ENCODE measurements at places on chromosomes 4 and X.

GRCh38 chr4:3302173-3302785 lies 9.5 kb downstream of the RGS12 start:
- DNase-seq, result peak; percentile 64

- no peak for DNase-seq
These were observed 837.4 kb downstream of the TRIML1 start for GRCh38 chr4:188976644-188977115.

DNA sequence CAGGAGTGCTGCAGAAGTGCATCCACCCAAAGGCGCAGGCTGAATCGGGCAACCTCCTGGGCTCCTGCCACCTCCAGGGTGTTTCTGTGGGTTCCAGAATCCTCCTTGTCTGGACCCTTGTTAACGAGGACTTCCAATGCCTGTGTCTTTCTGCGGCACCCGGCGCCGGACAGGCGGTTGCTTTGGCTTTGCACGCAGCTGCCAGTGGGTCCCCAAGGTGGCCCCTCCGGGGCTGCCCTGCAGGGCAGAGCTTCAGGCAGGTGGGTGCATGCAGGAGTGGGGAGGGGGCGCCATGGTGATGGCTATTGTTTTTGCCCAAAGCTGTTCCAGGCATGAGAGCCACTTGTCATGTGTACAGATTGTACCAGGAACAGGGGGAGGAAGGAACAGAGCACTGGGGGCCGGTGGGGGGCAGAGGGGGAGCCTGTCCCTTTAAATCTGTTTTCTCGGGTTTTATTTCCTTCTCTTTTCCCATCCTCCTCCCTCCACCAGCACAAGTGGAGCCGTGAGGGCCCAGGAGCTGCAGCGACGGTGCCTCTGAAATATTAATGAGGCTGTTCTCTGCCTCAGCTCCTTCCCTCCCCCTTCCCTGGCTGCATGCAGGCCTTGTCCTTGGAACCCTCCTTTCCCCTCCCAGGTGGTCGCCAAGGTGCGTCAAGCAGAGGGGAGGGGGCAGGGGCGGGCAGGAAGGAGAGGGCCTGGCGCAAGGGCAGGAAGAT lies 13.1 kb downstream of the ATP2B3 start:
- no peak for DNase-seq

- no peak for DNase-seq
These were observed at the start of gene GIMD1 for GRCh38 chr4:106368678-106369077. TSS of gene GIMD1 (minus strand) at chr4:106368778. CDS start at chr4:106367435, 1,343 bp downstream.

DNA sequence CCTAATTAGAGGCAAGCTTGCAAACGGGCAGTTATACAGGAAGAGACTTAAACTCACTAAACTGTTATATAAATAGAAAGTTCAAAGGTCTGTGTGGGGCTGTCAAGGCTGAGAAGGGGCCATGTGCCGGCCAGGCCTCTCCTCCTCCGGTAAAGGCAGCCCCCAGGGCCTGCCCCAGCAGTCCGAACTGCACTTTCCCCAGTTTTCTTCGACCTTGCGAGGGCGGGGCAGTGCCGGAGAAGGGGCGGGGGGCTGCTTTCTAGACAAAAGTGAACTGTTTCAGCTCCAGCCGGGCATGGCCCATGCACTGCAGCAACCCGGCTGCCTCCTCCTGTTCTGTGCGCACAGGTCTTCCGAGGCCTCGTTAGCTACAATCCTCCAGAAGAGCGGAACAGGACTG lies 4.1 kb downstream of the AFF2 start:
- no peak for DNase-seq

DNA sequence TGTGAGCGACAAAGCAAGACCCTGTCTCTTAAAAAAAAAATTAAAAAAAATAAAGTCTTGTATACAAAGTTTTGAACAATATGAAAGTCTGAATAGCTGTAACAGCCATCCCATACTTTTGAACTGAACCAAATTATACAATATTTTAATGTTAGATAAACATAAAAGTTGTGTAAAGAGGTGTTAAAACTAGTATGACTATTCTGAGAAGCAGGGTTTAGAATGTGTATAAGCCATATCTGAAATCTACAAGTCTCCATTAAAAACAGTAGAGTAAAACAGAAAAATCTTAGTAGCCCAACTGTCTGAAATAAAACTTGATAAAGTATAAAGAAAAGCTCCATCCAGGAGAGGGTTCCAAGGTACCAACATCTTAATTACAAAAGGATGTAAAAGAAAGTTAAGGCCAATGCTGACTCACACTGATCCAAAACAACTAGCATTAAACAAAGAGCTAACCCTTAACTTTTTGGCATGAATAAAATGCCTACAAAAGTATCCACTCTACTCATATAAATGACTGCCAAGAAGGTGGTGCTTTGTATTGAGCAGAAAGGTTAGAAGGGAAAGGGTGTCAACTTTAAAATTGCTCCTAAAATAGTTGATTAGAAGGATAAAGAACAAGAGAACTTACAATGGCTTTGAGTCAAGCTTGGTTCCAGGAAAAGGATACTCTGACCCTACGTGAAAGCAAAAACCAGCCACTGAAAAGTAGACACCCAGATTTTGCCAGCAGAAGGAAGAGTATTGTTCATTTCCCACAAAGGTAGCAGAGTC lies 18.5 kb downstream of the CNOT6L start:
- no peak for DNase-seq

DNA sequence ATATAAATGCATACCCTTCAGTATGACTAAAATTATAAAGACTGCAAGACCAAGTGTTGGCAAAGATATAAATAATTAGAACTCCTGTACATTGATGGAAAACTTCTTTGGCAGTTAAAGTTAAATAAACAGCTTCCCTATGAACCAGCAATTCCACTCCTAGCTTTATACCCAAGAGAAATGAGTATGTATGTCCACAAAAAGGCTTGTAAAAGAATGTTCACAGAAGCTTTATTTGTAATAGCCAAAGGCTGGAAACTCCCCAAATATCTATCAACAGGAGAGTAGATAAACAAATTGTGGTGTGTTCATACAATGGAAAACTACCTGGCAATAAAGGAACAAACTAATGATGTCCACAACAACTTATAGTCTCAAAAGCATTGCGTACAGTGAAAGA lies 184.8 kb downstream of the AMELX start:
- no peak for DNase-seq

DNA sequence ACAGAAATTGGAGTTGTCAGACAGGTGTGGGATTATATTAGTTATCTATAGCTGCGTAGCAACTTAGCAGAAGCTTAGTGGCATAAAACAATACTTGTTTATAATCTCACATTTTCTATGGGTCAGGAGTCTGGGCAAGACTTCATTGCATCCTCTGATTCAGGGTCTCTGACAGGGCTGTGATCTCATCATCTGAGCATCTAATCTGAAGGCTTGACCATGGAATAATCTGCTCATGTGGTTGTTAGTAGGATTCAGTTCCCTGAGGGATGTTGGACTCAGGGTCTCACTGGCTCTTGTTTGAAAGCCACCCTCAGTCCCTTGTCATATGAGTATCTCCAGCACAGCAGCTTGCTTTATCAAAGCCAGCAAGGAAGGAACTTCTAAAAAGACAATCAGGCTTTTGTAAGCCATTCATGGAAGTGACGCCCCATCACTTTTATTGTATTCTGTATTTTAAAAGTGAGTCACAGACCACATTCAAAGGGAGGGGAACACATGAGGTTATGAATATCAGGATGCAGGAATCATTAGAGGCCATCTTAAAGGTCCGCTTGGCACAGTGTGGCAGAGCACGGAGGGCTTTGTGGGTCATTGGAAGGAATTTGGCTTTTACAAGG lies 37.2 kb upstream of the FAM9B start:
- DNase-seq, result no peak

DNA sequence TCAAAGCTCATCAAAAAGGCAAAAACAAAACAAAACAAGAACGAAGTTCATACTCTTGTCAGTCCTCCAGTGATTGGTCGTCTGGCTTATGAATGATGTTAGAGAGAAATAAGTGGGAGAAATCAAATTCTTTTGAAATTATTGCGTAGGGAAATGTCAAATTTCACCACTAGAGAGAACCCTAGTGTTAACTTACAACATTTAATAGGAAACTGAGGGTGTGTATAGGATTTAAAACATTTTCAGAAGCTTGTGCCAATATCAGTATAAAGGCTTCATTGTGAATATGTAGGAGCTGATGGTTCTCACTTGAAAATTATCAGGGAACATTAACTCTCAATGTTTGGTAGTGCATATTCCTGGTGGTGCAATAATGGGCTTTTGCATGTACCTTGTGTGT lies 17.4 kb downstream of the ADH6 start:
- no peak for DNase-seq

GRCh38 chr4:25930731-25931354 lies 16.8 kb downstream of the SMIM20 start:
- DNase-seq, result no peak

GRCh38 chr4:5037553-5038551 lies 13.4 kb upstream of the STK32B start:
- no peak for DNase-seq

GRCh38 chr4:163558539-163559044 lies 64.1 kb downstream of the TMA16 start:
- DNase-seq, result no peak

DNA sequence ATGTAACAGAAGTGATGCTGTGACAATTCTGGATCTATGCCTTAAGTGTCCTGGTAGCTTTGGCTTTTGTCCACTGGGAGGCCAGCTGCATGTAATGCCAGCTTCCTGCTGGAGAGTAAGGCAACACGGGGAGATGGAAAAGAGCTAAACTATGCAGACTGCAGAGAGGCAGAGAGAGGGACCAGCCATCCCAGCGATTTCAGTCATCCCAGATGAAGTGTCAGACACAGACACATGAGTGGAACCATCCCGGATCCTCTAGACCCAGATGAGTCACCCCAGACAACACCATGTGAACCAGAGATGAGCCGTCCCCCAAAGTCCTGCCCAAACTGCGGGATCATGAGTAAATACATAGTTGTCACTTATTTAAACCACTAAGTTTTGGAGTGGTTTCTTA lies 14.6 kb downstream of the SRPX start:
- DNase-seq, result no peak

GRCh38 chr4:71259911-71260331 lies 78.9 kb upstream of the SLC4A4 start:
- no peak for DNase-seq

DNA sequence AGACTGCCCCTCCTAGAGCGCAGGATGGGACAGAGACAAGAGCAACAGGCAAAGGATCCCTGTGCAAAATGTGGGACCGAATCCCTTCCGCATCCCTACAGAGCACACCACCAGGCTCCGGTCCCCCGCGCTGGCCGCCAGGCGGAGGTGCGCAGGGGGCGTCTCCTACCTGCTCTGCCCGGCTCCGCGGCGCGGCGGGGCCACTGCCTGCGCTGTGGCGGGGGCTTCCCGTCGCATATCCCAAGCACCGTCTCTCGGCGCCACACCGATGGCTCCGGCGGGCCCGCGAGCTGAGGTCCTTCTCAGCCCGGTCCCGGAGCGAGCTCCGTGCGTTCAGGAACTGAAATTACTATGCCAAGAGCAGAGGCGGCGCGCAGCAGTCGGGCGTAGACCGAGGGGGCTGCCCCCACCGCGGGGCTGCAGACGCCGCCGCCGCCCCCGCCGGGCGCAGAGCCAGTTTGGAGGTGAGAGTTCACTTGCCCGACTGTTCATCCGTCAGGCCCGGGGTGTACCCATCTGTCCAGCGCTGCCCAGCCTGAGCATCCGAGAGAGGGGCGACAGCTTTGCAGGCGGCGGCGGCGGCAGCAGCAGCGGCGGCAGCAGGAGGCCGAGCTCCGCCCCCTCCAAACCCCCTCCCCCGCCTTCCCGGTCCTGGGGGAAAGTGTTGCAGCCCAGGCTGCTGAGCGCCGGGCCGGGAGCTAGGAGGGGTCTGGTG lies at the start of gene GPRIN3:
TSS of gene GPRIN3 (minus strand) at position 355 of the 715 bp plus-strand sequence. CDS start 57,690 bp downstream, outside the sequence.
- DNase-seq, result peak; percentile 45

- no peak for DNase-seq
These were observed 111.5 kb upstream of the WDFY3 start for GRCh38 chr4:85078016-85078415.

DNA sequence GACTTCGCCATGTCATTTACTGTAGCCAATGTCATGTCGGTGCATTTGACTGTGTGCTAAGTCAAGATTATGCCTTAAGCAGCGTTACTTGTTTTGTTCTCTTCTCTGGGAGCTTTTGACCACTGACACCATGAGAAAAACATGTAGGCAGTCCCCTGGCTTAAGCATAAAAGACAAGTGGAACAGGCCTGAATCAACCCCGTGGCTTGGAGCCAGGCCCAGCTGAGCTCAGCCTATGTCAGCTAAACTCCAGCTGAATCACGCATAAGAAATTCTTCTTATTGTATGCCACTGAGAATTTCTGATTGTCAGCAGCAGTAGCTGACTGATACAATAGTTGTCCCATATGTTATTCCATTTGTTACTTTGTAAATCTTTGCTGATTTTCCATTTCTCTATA lies 261.9 kb downstream of the CBLL2 start:
- no peak for DNase-seq

- DNase-seq, result no peak
These were observed 482.3 kb downstream of the TRAM1L1 start for GRCh38 chr4:116603096-116603495.

DNA sequence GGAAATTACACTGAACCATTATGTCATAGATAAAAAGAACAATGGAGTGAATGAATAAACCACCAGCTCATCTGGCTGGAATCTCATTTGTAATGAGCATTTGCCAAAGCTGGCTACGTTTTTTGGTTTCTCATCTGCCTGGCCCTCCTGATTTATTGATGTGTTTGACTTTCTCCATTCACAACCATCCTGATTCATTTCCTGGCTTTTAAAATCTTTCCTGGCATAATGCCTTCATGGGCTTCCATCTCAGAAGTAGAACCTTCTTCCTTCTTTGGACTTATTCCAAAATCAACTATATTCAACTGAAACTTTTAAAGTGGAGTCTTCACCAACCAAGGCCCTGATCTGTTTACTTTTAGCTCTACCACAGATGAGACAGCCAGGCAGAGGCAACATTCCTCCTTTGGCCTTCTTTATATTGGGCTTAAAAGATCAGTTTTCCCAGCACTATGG lies 36.0 kb upstream of the ARSJ start:
- no peak for DNase-seq

- no peak for DNase-seq
These were observed 166.4 kb downstream of the ARHGAP6 start for GRCh38 chrX:11499076-11500044.

DNA sequence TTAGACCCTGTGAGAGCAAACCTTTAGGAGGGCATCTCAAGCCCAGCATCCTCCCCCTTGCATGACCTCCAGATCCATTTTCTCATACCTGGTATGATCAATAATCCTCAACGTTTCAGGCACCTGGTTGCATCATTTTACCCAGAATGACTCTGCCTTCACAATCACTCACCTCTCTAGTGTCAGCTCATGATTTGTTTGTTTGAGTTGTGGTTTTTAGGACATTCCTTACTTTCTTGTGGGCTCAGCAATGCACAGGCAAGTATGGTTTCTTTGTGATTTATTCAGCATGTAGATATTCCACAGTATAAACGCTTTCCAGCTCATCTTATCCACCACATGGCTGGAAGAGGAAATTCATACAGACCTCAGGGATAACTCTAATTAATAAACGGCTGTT lies 93.6 kb upstream of the CPEB2 start:
- DNase-seq, result no peak
